ENCODE measurements at places on chromosomes 13 and 19.
A peak's percentile ranks its signal among the peaks of the same experiment; 100 is the strongest.

GRCh38 chr13:112150352-112150751, 83.4 kb downstream of the SOX1 start:
- no peak for DNase-seq

DNA sequence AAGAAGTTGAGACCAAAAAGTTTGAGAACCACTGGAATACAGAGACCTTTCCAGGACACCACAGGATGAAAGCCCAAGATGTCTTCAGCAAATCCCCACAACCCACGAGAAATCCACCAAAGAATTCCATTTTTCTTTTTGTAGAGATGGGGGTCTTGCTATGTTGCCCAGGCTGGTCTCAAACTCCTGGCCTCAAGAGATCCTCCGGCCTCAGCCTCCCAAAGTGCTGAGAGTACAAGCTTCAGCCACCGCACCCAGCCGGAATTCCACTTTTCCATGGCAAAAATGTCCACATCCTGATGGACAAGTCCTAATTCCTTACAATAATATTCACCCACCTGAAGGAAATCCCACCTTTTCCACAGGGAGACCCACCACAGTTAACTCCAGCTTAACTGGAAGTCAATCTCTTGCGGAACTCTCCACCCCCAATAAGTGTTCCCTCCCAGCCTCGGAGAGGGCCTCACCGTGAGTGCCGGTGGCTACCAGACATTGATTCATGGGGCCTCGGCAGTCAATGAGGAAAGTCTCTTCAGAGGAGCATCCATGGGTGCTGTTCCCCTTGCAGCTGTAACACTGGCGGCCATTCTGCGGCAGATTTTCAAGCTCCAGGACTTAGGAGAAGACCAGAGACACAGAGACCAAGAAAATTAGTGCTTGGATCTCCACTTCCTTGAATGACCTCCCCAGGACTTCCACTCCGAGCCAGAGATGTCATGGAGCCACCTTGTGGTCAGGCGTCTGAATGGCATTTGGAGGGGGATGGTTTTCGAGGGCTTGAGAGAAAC, 12.3 kb upstream of the CADM4 start:
- peak; percentile 85 for DNase-seq

- no peak for DNase-seq
Measured at GRCh38 chr19:14354445-14354844, 26.8 kb upstream of the ADGRE5 start.

- DNase-seq = no peak
Measured at GRCh38 chr19:45955905-45956608, 17.6 kb downstream of the NOVA2 start.

- no peak for DNase-seq
Measured at GRCh38 chr19:57560049-57560491, 407 bp upstream of the ZNF550 start.

DNA sequence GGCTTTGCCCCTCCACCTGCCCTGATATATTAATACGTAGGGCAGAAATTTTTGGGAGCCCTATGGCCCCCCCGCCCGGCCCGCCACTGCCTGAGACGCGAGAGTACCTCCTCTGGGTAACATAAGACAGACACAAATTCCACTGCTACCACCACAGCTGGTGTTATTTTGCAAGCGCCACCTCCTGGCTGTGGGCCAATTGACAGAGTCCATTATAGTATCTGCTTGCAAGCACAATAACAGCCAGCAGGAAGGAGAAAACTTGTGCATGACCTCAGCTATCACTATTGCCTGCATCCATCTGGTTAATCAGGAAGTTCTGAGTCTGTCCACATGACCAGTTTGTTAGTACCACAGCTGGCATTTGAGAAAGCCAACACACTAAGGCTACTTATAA, 25.3 kb upstream of the OR10H2 start:
- DNase-seq = peak; percentile 95

DNA sequence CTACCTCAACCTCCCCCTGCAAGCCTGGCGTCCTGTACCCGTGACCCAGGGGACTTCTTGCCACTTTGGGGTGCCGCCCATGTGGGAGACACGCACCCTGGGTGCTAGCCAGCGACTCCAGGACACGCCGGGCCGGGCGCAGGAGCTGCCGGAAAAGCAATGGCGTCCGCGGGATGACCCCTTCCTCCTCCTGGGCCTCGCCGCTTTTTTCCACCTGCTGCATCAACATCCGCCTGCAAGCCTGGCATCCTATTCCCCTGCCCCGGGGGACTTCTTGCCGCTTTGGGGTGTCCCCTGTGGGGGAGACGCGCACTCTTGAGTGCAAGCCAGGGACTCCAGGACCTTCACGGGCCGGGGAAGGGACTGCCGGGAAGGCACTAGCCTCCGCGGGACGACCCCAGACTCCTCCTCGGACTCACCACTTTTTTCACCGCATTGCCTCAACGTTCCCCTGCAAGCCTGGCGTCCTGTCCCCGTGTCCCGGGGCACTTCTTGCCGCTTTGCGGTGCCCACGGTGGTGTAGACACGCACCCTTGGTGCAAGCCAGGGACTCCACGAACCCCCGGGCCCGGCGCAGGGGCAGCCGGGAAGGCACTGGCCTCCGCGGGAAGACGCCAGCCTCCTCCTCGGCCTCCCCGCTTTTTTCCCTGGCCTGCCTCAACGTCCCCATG, 237.8 kb downstream of the TUBA3C start:
- no peak for DNase-seq

DNA sequence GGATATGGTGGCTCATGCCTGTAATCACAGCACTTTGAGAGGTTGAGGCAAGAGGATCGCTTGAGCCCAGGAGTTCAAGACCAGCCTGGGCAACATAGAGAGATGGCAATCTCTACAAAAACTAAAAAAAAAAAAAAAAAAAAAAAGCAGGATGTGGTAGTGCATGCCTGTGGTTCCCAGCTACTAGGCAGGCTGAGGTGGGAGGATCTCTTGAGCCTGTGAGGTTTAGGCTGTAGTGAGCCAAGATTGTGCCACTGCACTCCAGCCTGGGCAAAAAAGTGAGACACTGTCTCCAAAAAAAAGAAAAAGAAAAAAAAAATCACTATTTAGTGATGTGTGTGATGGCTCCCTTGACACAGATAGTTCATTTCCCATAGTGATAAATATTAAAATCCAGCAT, 365.0 kb upstream of the NBEA start:
- no peak for DNase-seq

DNA sequence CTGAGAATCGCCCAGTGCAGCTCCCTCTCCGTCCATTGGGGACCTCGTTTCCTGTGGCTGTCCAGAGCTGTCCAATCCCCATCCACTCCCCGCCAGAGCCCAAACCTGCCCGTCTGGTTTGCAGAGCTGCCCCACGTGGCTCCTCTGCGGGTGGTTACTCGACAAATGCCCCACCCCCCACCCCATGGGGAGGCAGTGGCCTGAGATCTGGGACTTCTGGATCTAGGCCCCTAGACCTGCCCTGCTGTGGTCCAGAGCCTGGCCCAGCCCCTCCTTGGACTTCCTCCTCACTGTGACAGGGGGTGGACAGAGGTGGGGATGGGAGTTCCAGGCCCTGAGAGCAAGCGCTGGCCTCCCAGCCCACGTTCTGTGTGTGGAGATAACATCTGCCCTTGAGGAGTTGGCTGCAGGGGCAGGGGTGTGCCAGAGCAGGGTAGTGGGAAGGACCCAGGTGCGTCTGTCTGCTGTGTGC, 29.1 kb downstream of the PAK4 start:
- peak; percentile 61 for DNase-seq

DNA sequence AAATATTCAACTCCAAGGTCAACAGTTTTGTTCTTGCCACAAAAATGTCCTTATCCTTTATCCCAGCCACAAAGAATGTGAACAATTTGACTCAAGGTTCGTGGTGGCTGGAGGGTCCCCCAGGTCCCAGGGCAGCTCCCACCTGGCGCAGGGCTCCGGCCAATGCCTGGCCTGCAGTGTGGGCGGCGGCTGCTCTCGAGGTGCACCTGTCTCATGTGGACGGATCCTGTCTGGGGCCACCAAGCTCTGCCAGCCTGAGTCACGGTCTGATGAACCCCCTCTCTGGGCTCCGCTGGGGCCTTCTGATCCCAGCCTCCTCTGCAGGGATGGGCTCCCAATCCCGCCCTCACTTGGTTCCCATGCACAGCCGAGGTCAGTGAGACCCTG, 49.4 kb downstream of the GAS6 start:
- DNase-seq = no peak

DNA sequence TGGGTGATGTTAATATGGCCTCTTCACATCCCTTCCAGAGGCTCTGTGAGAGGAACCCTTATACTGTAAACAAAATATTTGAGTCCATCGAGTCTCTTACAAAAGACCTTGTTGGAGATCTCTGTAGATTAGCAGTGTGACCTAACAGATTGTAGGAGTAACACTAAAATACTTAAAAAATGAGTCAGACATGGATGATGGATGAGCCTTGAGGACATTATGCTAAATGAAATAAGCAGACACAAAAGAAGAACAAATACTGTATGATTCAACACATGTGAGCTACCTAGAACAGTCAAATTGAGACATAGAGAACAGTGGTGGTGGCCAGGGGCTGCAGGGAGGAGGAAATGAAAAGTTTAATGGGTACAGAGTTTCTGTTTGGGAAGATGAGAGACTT, 152.2 kb upstream of the UBL3 start:
- no peak for DNase-seq

- no peak for DNase-seq
Measured at GRCh38 chr13:23434491-23434890, 989 bp upstream of the SACS start.

DNA sequence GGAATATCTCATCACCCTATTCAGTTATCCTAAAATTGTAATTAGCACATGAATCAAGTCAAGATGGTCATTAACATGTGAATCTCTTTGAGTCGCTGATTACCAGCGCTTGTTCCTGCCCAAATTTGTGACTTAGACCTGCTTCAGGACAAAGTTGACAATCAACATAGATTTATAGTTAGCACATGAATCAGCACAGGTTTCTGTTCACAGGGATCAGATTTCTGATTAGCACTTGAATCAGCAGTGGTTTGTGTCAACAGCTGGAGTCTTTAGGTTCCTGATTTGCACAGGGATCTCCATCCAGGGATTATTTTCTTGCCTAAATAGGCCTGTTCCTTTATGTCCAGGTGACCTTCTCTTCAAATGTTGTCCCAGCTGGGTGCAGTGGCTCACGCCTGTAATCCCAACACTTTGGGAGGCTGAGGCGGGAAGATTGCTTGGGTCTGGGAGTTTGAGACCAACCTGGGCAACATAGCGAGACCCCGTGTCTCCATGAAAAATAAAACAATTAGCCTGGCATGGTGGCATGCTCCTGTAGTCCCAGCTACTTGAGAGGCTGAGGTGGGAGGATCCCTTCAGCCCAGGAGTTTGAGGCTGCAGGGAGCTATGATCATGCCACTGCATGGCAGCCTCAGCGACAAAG, 3.8 kb upstream of the LRFN3 start:
- DNase-seq = no peak

- no peak for DNase-seq
Measured at GRCh38 chr13:49248622-49249002, 887 bp downstream of the CDADC1 start.

DNA sequence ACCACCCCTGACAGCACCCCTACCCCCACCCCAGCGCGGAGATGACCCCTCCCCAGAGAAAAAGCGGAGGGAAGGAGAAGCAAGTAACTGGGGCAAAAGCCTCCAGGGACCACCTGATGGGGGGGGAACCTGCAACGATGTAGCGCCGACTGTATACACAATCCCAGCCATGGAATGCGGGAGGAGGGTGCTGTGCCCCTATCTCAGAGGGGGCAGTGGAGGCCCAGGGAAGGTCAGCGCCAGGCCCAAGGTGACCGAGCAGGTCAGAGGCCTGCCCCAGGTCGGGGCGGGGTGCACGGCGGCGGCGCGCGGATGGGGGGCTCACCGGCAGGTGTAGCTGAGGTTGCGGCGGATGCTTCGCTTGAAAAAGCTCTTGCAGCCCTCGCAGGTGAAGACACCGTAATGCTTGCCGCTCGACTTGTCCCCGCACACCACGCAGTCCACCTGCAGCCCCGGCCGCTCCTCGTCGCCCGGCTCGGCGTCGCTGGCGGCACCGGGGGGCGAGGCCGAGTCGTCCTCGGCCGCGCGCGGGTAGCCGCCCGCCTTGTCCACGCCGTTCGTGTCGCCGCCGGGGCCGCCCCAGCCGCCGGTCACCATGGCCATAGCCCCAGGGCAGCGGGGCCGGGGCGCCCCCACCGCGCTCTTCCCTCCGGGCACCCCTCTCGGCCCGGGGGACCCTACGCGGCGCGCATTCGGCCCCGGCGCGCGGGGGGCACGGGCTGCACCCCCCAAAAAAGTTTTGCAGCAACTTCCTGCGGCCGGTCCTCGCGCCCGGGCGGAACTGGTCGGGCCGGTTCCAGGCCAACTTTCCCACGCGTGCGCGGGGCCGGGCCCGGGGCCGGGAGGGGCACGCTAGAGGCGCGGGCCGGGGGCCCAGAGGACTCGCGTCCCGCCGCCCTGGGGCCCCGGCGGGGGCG, 843 bp downstream of the NR2F6 start:
- DNase-seq = peak; percentile 71

DNA sequence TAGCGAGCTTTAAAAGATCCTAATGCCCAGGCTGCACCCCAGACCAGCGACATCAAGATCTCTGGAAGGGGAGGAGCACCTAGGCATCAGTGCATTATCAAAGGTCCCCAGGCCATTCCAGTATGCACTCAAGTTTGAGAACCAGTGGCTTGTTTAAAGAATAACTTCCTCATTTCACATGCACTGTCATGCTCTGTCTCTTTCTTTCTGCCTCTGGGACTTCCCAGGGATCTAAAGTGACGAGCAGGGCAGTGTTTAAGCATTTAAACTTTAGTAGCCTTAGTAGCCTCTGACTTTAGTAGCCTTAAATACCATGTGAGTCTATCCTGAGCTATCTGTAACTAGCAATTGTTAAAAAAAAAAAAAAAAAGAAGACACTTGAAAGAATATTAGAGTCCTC, 8.9 kb upstream of the FARP1 start:
- DNase-seq = no peak

DNA sequence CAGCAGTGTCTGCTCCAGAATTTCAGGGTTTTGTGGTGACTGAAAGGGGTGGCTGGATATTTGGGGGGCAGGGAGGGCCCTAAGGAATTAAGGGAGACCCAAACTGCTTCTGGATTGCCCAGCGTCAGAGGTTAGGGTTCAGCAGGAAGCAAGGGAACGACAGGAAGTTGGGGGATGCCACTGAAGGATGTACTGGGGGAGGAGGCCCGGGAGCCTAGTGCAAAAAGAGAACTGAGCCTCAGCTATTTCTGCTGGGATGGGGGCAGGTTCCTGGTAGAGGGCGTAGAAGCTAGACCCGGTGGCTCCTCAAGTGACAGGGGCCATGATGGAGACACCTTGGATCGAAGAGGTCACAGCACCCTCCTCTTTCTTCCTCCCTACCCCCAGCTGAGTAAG, 1.1 kb downstream of the CYP2S1 start:
- DNase-seq = no peak

DNA sequence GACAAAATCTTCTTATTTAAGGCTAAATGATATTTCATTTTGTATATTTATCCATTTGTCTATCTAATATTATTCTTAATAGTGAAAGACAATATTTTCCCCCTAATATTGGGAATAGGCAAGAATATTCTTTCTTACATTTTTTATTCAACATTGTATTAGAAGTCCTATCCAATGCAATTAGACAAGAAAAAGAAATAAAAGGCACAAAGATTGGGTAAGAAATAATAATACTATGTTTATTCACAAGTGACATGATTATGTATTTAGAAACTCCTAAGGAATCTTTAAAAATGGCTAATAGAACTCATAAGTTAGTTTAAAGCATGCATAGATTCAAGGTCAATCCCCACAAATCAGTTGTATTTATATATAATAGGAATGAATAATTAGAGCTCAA, 11.3 kb upstream of the CRYL1 start:
- no peak for DNase-seq
